Left lung (tissue), 14 donors: ENCODE measurements at places on chromosomes 12 and 14. TPM values are rescaled to one million over a fixed set of nuclear protein-coding genes. Genes with fewer than 3 reads are reported as not detected.

DNA sequence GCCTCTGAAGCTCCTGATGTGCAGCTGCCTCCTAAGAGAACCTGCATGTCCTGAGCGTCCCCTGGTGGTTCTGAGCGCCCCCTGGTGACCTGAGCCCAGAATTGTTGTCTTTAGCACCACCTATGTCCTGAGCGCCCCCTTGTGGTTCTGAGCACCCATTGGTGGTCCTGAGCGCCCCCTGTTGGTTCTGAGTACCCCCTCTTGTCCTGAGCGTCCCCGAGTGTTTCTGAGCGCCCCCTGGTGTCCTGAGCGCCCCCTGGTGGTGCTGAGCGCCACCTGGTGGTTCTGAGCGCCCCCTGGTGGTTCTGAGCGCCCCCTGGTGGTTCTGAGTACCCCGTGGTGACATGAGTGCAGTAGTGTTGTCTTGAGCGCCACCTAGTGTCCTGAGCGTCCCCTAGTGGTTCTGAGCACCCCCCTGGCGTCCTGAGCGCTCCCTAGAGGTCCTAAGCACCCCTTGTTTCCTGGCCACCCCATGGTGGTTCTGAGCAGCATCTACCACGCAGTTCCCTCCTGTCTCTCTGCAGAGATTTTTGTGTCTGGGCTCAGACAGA is 782.5 kb downstream of the TMEM121 start:
- DNase-seq = peak; percentile 37

DNA sequence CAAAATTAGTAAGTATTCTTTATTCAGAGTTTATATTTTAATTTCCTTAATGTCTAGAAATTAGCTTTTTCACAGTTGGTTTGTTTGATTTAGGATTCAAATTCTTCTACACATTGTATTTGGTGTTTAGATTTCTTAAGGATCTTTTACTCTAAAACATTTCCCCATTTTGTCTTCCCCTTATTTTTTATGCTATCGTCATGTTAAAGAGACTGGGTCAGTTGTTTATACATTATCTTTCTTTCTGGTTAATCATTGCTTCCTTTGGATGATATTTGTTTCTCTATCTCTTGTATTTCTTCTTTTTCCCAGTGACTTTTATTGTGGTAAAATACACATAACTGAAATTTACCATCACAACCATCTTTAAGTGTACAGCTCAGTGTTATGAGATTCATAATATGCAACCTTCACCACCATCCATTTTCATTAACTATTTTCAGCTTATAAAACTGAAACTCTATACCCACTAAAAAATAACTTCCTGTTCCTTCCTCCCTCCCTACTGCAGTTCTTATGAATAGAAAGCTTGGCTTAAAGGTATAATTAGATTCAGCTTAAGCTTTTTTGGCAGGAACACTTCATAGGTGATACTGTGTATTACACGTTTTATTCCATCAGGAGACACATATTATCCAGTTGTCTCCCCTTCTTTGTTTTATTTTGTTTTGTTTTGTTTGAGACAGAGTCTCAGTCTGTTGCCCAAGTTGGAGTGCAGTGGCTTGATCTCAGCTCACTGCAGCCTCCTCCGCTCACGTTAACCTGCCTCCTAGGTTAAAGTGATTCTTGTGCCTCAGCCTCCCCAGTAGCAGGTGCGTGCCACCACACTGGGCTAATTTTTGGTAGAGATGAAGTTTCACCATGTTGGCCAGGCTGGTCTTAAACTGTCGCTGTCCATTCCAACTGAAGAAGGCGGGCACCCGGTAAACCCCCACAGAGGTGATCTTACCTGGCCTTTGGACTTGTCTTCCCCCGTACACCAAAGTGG is 45.0 kb downstream of the NOPCHAP1 start:
- DNase-seq = no peak

FGF23 gene
- polyA plus RNA-seq = 0.12 TPM

B4GALNT3 gene
- polyA plus RNA-seq = 5.0 TPM

DNA sequence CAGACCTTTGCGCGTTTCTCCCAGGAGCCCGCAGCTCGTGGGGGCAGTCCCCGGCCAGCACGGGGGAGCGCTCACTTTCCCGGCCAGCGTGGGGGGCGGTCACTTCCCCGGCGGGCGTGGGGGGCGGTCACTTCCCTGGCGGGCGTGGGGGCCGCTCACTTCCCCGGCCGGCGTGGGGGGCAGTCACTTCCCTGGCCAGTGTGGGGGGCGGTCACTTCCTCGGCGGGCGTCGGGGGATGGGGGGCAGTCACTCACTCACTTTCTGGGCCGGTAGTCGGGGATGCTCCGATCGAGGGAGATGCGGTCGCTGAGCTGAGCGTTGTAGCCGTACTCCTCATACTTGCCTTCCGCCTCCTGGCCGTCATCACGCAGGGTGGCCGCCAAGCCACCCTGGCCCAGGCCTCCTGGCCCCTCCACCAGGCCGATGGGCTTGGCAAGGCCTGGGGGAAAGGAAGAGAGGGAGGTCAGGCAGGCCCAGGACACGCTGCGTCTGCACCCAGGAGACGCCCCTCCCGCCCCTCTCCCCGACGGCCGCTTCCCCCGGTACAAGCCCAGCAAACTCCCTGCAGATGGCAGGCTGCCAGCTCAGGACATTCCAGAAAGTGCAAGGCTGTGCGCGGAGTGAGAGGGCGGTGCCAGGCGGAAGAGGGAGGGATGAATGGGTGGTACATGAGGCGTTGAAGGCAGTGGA is 43.3 kb downstream of the GALNT9 start:
- peak; percentile 81 for DNase-seq

KRT72 gene
- polyA plus RNA-seq = 0.24 TPM

DNA sequence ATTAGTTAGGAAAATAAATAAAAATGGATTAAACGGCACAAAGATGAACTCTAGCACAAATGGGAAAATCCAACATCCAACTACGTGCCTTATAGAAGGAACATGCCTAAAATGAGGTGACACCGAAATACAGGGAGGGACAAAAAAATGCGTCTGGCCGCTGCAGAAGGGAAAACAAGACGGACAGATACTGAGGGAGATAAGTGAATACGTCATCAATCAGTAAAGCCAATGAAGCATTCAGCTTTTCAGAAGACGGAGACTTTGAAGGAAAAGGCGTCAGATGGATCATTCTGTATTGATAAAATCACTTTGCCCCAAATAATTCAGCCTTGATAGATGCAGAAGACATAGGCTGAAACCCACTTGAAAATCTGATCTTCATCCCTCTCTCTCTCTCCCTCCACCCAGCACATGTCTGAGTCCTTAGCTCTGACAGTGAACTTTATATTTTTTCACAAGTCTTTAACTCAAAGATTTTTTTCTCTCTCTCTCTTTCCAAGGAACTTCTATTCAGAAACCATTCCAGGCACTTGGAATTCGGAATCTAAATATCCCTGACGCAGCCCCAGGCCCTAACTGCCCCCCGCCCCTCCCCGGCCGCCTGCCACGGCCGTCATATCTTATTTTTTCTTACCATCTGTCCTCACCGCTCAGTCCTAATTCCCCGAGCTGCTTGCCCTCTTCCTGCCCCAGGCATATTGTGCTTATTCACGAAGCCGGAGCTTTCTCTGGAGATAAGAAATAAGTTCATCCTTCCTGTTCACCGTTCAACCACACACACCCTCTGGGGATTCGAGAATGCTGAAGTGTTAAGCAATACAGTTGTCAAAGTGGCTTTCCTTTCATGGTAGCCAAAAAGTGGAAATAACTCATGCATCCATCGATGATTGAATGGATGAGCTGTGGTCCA is 35.5 kb upstream of the RFLNA start:
- no peak for DNase-seq

DNA sequence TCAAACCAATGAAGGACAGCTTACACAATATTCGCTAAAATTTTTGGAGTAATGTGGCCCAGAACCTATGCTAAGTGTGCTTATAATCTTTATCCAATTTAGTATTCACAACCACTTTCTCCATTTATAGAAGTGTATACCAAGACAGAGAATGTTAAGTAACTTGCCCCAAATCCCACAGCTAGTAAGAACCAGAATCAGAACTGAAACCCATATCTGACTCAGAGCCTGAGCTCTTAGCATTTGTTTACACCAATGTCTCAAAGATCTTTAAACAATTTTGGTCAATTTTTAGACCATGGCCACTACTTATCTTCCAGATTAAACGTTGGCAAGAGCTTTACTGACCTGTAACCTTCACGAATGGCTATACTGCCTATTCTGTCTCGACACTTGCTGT is 53.0 kb downstream of the PAPLN start:
- no peak for DNase-seq

NCKAP5L gene
- polyA plus RNA-seq = 24.9 TPM

FAM90A1 gene
- 3.0 TPM for polyA plus RNA-seq

DNA sequence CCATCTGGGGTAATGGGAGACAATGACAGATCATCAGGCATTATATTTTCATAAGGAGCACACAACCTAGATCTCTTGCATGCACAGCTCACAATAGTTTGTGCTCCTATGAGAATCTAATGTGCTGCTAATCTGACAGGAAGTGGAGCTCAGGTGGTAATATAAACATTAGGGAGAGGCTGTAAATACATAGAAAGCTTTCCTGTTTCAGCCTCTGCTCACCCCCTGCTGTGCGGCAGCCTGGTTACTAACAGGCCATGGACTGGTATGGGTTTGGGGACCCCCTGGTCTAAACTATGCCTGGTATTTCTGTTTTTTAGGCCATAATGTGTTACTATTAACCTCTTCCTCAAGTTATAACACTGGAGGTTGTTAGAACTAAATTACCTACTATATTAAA is 1373.7 kb downstream of the LRFN5 start:
- DNase-seq = no peak

LMO3 gene
- polyA plus RNA-seq = 8.0 TPM

- peak; percentile 68 for DNase-seq
These were observed 5.4 kb downstream of the FOS start for GRCh38 chr14:75283833-75284563.

DNA sequence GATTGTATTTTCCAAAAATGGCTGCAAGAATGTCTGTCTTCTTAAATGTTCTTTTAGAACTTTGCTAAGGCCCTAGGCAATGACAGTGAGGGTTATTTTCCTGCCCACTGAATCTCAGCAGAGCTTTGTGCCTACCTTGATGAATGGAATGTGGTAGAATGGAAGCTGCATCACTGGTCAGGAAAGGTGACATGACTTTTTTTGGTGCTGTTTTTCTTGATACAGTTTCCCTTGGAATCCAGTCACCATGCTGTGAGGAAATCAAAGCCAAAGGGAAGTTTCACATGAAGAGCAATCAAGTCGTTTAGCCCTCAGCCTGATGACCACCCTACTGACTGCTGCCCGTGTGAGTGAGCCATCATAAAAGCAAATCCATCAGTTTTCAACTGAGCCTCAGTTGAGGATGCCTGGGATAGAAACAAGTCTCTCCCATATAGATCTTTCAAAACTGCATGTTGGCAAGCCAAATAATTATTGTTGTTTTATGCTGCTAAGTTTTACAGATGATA is 886.0 kb upstream of the FBXO33 start:
- no peak for DNase-seq

IL22 gene
- polyA plus RNA-seq = not detected

DNA sequence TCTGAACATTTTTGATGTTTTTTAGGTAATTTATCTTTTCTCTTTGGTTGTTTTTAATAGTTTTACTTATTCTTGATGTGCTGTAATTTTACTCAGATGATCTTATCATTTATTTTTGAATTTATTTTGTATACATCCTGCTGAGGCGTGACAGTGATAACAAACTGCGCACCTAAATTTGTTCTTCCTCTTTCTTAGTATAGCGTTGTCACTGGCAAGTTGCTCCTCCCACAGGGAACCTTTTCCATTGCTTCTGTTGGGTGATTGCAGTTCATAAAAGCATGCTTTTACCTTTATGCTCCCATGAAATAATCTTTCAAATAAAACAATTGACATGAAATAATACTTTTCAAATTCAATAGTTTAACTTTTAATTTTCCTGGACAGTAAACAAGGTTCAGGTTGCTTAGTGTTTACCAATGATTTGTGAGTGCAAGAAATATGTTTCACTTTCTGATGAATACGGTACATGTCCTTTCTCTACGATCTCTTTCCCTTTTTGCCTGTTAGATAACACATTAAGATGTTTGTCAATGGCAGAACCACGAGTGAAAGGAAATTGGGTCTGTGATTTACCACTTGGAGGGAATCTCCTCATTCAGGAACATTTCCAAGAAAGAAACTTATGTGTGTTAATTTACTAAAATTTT is 223.3 kb downstream of the CCDC91 start:
- DNase-seq = no peak

GRCh38 chr12:11695321-11695720 is 45.8 kb downstream of the ETV6 start:
- DNase-seq = no peak
